ENCODE measurements at places on chromosomes 7 and 10. TPM values are rescaled to one million over a fixed set of nuclear protein-coding genes. Genes with fewer than 3 reads are reported as not detected.
A peak's percentile ranks its signal among the peaks of the same experiment; 100 is the strongest.

- H3K27me3 ChIP-seq: peaks cover 7% of the 10 kb centered on the region
- no peak for DNase-seq
- no peak overlapping the region for H3K4me3 ChIP-seq
Measured at GRCh38 chr7:18289788-18290187, 205.8 kb upstream of the HDAC9 start.

DNA sequence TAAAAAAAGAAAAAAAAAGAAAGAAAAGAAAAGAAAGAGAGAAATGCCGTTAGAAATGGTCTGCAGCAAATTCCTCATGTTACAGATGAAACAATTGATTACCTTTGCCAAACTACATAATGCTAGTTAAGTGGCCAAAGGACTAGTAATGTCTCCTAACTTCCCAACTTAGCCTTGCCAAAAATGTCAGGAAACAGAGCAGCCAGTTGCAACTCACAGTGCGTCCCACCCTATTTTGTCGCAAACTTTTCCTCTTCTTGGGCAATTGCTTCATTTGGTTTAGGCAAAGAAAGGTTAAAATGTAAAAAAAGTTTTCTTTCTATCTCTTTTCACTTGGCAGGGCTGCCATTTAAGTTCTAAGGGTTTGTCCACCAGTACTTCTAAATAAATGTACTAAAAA is 53.1 kb downstream of the APBB1IP start:
- no peak overlapping the region for H3K4me3 ChIP-seq
- H3K36me3 ChIP-seq: peaks cover 31% of the 10 kb centered on the region
- H3K27me3 ChIP-seq: no peaks in the 10 kb centered on the region
- peaks cover 40% of the 10 kb centered on the region for H3K4me1 ChIP-seq
- no peak overlapping the region for H3K27ac ChIP-seq

- H3K27me3 ChIP-seq: no peaks in the 10 kb centered on the region
- H3K4me1 ChIP-seq: peaks cover 42% of the 10 kb centered on the region
- peak overlapping the region; percentile 80 for H3K4me3 ChIP-seq
- H3K27ac ChIP-seq: peak overlapping the region; percentile 30
- peaks cover 30% of the 10 kb centered on the region for H3K36me3 ChIP-seq
Measured at GRCh38 chr7:2357165-2357564, 2.5 kb downstream of the EIF3B start.

- no peaks in the 10 kb centered on the region for H3K4me1 ChIP-seq
- no peak overlapping the region for H3K4me3 ChIP-seq
- H3K36me3 ChIP-seq: peaks cover 2% of the 10 kb centered on the region
- no peak for DNase-seq
- no peak overlapping the region for H3K27ac ChIP-seq
Measured at GRCh38 chr7:92934096-92934495, 97.7 kb upstream of the CDK6 start.

DNA sequence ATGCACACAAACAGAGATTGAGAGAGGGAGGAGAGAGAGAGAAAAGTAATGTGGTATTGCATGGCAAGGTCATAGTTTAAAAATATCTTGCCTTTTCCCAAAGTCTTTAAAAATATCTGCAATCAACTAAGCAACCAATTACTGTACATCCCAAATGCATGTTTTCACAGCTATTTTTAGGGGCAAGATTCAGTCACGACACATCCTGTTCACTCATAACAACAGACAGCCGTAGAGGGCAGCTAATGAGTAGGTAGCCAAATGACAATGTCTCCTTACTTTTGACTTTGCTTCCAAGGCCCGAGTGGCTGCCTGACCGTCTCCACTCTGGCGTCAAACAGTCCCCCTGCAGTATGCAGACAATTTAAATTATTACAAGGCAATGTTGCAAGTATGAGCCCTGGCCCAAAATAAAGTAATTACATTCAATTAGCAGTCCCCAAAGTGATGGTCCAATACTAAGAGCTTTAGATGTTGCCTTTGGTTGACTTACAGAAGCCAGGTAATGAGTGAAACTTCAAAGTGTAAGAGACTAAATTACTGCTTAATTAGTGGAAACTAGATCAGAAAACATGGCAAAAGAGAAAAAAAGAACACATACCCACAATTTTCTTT is 162.9 kb downstream of the MBL2 start:
- H3K36me3 ChIP-seq: no peaks in the 10 kb centered on the region
- H3K27me3 ChIP-seq: no peaks in the 10 kb centered on the region
- no peak overlapping the region for H3K27ac ChIP-seq
- H3K4me1 ChIP-seq: no peaks in the 10 kb centered on the region
- H3K4me3 ChIP-seq: no peak overlapping the region

TMEM176A gene
- not detected for total RNA-seq

CCDC172 gene
- total RNA-seq: not detected
